ENCODE measurements at places on chromosomes 11 and 22.

GRCh38 chr22:43151251-43152002 lies at the start of gene TSPO:
TSPO (plus strand) TSS chr22:43151559; CDS start chr22:43159239, 7,680 bp downstream.
- DNase-seq, result peak; percentile 54

DNA sequence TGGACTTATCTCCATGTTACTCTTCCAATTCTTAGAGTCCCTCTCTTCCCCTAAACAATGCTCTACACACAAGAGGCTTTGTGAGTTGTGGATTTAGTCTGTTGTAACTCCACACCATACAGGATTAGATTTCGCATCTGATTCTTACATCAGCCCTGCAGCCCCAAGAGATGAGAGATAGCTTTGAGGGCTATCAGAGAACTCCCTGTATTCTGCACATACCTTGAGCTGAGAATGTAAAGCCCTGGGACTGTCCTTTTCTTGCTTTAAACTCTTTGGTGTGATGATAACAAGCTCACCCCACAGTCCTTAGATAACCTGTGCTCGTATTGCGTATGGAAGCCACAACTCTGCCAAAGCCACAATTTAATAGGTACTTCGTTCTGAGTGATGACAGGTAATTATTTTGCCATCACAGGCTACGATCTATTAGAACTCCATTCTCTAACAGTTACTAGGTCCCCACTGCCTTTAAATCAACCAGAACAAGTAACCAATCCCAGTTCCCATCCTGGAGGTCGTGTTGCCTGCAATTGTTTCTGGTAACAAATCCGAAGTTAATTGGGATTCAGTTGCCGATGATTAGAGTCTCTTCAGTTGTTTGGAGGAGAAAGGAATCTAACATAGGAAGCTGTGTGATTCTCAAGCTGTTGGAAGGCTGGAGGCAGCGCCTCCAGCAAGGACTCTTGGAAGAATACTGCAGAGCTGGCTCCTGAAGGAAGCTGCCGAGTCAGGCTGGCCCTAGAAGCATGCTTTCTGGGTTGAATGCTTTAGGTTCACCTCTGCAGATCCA lies 1.3 kb upstream of the PARVG start:
- DNase-seq, result no peak

- DNase-seq, result no peak
These were observed 972.1 kb downstream of the JRKL start for GRCh38 chr11:97361812-97362378.

GRCh38 chr11:82767123-82767522 lies 33.5 kb upstream of the FAM181B start:
- no peak for DNase-seq
